ENCODE measurements at places on chromosomes 6 and 20. TPM values are rescaled to one million over a fixed set of nuclear protein-coding genes. Genes with fewer than 3 reads are reported as not detected.

Gene SUMO4
- not detected for total RNA-seq

Gene OR2H1
- total RNA-seq = not detected

Gene TRIM10
- total RNA-seq = not detected

Gene TBXT
- not detected for total RNA-seq

Gene MOCS3
- total RNA-seq = 6.3 TPM

Gene PTPRT
- not detected for total RNA-seq

Gene C20orf173
- total RNA-seq = not detected

Gene C20orf96
- total RNA-seq = 10.4 TPM

Gene OR2J3
- not detected for total RNA-seq

Gene TMEM170B
- 0.59 TPM for total RNA-seq

Gene PRSS35
- 0.07 TPM for total RNA-seq

Gene SIGLEC1
- total RNA-seq = not detected

Gene PBOV1
- total RNA-seq = not detected

Gene VSX1
- 0.43 TPM for total RNA-seq

Gene FAM120B
- total RNA-seq = 10.4 TPM

Gene BPIFA1
- not detected for total RNA-seq

Gene RRAGD
- total RNA-seq = 5.2 TPM

Gene ISM1
- total RNA-seq = 0.26 TPM

Gene ADAM33
- not detected for total RNA-seq

Gene CST2
- 0.25 TPM for total RNA-seq

Gene TFAP2B
- not detected for total RNA-seq
